Activated CD8-positive, alpha-beta T cell treated with anti-CD3 and anti-CD28 coated beads for 36 hours (primary cell): ENCODE measurements at places on chromosomes 2 and 18.

- no peak for DNase-seq
These were observed 131.4 kb upstream of the SLC1A4 start for GRCh38 chr2:64857581-64858471.

DNA sequence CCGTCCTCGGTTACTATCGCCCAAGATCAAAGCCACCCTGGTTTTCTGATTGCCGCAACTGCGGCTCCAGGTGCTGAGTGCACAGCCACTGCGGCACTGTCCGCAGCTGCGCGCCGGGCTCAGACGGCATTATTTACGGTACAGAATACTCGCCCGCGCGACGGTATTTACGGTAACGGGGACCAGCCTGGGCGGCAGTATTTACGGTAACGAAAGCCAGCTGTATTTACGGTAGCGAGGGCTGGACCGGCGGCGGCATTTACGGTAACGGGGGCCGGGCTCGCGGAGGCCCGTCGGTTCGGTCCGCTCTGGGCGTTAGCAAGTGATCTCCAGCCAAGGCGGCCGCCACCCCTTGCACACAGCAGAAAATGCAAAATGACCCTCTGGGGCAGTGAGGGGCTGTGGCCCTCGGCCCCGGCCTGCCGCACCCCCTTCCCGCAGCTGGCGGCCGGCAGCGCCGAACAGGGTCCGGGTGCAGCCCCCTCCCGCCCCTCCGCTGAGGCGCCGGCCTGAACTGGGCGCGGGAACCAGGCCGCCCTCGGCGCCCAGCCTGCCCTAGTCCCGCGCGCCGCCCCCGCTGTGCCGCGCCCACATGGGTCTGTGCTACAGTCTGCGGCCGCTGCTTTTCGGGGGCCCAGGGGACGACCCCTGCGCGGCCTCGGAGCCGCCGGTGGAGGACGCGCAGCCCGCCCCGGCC lies at the start of gene GNAL:
Gene GNAL, plus strand, starts transcription at position 293 of the 697 bp plus-strand sequence. Its CDS starts 300 bp downstream, at position 593.
- peak; percentile 75 for DNase-seq

DNA sequence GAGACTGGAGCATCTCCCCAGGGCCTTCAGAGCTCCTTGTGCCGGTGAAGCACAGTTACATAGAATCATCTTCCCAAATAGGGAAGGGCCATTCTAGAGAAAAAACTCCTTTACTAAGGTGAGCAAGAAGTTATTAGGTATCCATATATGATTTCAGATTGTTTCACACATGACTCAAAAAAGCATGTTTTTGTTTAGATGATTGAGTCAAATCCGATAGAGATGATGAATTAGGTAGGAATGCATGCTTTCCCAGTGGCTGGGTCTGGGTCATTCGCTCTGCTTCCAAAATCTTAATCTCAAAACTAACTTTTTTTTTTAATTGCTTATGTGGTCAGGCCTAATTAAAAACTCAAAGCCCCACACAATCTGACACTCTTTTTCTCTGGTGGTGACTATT lies 3.8 kb downstream of the NT5C1B start:
- DNase-seq: no peak

GRCh38 chr2:20666304-20667150 lies at the start of gene GDF7:
GDF7 (plus strand) TSS chr2:20667144; CDS start chr2:20667240, 96 bp downstream.
- peak; percentile 37 for DNase-seq

- DNase-seq: no peak
These were observed 602.3 kb downstream of the TMEM182 start for GRCh38 chr2:103364177-103364576.

- DNase-seq: no peak
These were observed 9.1 kb downstream of the TPRKB start for GRCh38 chr2:73728043-73728442.

DNA sequence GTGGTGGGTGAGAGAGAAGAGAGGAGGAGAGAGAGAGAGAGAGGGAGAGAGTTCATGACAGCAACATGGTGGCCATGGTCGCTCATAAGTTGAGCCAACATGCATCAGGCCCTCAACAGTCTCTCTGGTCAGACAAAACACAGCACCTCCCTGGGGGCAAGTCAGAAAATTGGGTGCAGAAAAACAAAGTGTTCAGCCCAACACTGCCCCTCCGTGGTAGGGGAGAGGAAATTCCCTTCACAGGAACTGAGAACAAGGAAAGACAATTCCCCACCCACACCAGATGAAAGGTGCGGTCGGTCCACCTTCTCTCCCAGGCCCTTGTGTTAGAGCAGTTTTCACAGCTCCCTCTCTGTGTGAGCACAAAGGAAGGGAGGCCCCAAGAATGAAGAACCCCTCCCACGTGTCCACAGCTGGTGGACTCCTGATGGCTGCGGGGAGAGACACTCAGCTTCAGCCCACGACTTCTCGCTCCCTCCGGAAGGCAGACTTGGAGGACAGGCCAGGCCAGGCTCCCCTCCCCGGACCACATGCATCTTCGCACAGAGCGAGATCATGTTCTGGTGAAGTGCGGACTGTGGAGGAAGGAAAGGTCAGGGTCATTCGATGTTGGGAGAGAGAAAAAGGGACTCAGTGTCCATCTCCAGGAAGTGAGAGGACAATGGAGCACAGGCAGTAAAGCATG lies 181.7 kb downstream of the ANAPC1 start:
- DNase-seq: peak; percentile 55

DNA sequence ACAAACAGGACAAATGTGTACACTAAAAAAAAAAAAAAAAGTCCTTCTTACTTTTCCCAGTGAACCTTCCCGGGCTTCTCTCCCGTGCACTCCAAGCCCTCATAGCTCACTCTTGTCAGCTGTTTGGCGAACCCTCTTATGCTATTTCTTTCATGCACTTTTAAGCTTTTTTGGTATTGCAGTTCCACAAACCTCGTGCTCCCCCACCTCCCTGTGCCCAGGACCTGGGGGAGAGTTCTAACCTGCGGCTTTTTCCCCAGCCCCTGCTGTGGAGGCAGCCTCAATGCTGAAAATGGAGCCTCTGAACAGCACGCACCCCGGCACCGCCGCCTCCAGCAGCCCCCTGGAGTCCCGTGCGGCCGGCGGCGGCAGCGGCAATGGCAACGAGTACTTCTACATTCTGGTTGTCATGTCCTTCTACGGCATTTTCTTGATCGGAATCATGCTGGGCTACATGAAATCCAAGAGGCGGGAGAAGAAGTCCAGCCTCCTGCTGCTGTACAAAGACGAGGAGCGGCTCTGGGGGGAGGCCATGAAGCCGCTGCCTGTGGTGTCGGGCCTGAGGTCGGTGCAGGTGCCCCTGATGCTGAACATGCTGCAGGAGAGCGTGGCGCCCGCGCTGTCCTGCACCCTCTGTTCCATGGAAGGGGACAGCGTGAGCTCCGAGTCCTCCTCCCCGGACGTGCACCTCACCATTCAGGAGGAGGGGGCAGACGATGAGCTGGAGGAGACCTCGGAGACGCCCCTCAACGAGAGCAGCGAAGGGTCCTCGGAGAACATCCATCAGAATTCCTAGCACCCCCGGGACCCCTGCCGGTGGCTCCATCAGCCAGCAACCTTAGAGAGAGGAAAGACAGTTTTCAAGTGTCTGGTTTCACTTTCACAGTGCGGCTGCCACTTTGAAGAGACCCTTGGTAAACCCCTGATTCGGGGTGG lies 826 bp downstream of the KCNE4 start:
- no peak for DNase-seq

- no peak for DNase-seq
These were observed 264.4 kb upstream of the FIGN start for GRCh38 chr2:164000176-164000575.

- DNase-seq: no peak
These were observed 213.7 kb upstream of the ARL4C start for GRCh38 chr2:234710587-234710986.

GRCh38 chr2:104938231-104938941 lies 84.5 kb downstream of the POU3F3 start:
- peak; percentile 52 for DNase-seq

DNA sequence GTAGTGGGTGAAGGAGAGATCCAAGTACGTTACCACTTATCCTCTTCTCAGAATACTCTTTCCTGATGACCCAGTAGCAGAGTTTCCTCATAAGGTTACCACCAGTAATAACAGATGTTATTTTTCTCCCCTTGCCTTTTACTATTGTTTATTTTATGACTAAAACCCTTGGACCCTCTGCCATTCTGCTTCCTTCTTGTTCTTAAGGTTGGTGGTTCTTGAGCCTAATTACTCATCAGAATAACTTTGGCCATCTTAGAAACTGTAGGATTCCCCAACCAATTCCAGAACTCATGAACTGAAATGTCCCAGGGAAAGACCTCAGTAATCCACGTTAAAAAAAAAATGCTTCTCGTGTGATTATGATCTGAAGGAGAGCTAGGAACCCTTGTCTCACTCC lies 64.9 kb downstream of the CHST9 start:
- no peak for DNase-seq

DNA sequence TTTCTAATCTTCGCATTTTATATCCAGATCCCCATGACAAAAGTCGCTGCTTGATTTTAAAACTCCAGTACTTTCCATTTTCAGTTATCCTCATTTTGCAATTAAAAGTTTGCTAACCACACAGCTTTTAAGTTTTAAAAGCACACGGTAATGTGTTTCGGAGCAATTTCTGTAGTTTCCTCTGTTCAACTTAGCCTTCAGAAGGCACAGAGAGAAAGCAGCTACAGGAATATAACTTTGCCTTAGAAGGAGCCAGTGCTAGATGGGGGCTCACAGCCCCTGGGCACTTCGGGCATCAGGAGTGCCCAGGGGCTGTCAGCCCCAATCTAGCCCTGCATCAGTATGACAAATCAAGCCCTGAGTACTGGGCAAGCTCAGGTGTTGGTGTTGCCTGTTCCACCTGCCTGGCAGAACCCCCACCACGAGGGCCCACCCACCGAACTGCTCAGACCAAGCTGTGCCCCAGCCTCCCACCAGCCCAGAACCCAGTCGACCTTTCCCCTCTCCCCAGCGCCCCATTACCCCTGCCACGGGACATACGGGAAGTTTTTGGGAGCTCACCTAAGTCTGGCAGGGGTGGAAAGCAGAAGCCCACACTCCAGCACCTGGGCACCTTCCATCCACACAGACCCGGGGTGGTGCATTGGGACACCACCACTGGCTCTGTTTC lies 47.3 kb downstream of the TRABD2A start:
- no peak for DNase-seq

GRCh38 chr2:172046080-172046678 lies 39.1 kb upstream of the DLX1 start:
- DNase-seq: no peak

GRCh38 chr2:194104687-194105086 lies 1552.3 kb upstream of the SLC39A10 start:
- DNase-seq: no peak

DNA sequence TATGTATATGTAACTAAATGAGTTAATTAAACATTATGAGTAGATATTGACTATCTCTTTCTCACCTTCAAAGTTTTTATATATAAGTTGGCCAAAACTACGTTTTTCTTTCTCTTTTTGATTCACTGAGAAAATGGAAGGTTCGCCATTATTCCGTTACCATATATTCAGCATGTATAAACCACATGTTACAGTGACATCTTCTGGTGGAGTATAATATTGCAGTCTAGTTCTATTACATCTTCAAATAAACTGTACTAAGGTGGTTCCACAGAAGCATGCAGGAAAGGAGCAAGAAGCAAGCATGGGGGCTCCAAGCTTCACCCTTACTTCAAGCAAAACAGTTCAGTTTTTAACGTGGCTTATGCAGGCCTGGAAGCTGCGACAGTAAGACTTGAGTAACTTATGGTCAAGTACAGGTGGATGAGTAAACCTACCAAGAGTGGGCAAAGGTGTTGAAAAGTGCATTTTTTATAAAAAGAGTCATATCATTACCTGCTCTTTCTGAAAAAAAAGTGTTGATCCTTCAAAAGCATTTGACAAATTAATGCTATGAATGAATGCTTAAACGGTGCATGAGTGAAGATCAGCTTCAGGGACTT lies 129.8 kb upstream of the RAB6C start:
- DNase-seq: no peak

GRCh38 chr18:8757396-8757997 lies 52.1 kb downstream of the MTCL1 start:
- no peak for DNase-seq

GRCh38 chr18:46419391-46420141 lies 237.5 kb downstream of the LOXHD1 start:
- peak; percentile 16 for DNase-seq

GRCh38 chr18:49376046-49376445 lies 84.4 kb downstream of the DYM start:
- no peak for DNase-seq

- no peak for DNase-seq
These were observed 335.1 kb downstream of the SETBP1 start for GRCh38 chr18:45015788-45016128.

DNA sequence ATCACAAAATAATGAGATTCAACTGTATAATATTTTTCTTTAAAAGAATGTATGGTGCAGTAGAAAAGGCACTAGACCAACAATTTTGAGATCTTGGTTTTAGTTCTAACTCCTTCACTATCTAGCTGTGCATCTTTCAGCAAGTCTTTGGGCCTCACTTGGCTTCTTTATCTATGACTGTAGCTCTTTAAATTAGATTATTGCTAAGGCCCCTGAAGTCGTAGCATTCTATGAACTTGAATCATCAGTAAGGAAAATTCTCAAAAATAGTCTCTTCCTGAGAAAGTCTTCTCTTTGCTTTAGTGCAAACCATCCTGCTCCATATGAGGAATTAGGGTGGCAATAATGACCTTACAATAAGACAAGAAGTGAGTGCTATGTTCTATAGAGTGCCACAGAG lies 140.4 kb downstream of the FTCDNL1 start:
- no peak for DNase-seq

DNA sequence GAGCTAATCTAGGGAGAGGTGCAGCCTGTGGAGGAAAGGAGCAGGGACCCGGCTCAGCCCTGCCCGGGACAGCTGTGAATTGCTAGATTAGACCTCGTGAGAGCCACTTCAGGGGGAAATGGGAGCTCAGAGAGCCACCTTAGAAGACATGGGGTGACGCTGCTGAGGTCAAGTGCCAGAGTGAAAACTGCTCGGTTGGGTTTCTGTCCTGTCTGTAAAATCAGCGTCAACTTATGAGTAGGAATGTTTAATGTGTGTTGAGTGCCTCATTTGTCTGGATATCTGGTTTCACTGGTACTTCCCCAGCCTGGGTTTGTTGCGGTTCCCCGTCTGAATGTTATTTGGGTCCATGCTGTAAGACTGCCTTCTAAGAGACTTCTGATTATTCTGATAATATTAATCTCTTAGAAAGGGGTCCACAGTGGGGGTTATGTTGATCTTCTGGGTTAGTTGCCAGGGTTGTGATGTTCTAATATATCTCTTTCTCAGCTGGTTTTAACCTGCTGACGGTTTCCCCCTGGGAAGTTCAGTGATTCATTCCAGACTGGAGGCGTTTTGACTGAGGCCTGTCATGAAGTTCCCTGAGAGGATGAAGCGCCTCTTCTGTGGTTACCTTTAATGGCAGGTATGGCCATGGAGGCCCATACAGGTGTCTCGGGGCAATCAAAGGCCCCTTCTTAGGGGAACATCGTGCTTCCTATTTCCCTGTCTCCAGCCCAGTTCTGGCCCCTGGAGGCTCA lies 175.9 kb downstream of the SH3RF3 start:
- DNase-seq: no peak
